ENCODE measurements at places on chromosomes 11 and 22. TPM values are rescaled to one million over a fixed set of nuclear protein-coding genes. Genes with fewer than 3 reads are reported as not detected.

Gene PHF21B
- 0.31 TPM for polyA plus RNA-seq

DNA sequence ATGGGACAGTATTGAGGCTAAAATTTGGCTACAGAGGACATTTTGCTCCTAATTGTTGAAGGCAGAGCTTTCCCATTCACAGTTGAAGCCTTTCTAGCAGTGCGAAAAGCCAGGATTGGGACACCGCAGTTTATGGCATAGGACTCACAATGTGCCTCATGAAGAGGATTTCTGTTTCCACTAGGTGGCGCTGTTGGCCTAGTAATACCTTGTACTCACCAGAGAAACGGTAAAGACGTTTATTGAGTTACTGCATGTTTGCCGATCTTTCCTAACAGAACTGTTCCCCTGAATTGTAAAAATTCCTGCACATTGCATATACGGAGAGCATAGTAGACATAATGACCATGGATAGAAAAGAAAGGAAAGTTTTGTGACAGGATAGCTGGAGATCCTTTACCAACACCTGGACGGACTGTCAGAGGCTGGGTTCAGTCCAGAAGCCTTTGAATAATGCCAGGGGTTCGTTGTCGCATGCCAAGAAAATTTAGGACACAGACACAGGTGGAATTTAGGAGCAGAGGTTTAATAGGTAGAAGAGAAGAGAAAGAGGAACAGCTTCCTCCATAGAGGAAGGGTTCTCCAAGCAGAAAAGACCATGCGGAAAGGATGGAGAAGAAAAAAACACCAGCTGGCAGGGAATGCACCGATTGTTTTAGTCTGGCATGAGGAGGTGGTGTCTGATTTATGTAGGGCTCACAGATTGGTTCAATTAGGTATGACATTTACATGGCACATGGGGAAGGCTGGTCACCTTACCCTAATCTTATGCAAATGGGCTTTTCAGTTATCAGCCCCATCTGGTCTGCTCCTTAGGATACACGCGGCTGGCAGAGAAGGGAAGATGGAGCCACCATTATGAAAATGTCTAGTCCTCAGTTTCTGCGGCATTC is 10.8 kb upstream of the OR51D1 start:
- peak; percentile 61 for DNase-seq

DNA sequence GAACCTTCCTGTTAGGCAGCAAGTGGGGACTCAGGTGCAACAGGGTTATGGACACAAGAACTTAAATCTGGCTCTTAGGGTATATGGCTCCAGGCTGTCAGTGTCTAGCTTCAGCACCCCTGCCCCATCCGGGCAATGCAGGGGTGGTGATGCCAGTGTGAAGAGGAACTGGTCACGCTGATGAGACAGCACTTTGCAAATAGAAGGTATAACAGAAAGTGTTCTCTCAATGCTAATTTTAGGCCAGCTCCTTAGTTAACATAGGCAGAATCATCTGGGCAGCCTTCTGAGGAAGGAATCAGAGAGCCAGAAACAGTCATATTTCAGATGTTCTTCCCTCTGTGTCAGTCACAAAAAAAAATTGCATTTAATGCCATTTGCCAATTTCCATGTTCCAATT is 41.2 kb downstream of the SYT9 start:
- DNase-seq: no peak

DNA sequence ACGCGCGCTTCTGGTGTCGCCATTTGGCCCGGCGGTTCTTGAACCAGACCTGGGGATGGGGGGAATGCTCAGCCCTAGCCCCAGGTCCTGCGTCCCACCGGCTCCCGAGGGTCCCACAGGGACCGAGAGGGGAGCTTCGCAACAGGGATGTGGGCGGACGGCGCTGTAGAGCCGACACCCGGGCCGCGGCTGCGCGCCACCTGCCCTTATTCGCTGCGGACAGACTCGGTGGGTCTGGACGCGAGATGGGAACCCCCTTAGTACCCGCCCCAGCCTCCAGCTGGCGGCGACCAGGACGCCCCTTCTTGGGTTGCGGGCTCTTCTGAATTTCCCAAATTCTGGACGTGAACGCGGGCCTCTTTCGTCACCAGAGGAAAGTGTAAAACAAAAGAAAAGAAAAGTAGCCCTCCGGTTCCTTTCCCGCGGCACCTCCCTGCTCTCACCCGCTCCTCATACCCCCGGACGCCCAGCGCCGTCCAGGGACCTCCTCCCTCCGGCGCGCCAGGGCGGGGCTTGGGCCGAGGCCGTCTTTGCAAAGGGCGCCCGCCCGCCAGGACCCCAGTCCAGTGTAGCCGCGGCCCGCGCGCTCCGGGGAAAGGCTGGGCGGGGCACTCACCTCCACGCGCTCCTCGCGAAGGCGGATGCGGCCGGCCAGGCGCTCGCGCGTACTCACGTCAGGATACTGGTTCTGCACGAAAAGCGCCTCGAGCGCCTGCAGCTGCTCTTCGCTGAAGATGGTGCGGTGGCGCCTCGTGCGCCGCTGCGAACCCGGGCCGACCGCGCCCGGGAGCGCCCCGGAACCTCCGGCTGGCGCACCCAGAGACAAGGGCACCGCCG is 827 bp downstream of the GSC2 start:
- no peak for DNase-seq

GRCh38 chr11:27354359-27354965 is 8.6 kb downstream of the CCDC34 start:
- no peak for DNase-seq

Gene DNHD1
- 3.3 TPM for polyA plus RNA-seq

- peak; percentile 52 for DNase-seq
Measured at GRCh38 chr11:119691701-119692539, 37.1 kb downstream of the NECTIN1 start.

- no peak for DNase-seq
Measured at GRCh38 chr22:46569055-46569847, 31.8 kb upstream of the CELSR1 start.

DNA sequence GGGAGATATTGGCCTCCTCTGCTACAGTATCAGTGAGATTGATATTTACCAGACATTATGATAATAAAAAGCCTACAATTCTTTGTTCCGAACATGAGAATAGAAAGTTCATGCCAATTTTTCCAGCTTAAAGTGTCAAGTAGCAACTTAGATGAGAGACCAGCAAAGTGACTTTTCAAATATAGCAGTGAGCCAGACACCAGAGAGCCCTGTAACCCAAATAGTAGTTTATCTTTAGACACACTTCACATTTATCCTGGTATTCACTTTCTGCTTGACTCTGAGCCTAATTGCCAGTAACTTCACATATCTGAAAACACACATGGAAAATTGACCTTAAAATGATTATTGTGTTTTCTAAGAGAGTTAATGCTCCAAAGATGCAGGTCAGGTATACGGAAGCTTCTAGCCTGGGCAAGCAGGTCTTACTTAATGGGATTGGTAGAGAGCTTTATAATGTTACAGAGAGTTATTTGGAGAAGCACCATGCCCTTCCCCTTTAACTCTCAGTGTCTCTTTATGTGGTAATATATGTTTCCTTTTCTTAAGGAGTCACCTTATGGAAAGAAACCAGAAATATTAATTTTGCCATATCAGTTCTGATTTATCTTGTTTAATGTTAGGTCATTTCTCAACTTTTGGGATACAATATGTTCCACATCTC is 852.3 kb upstream of the CHORDC1 start:
- no peak for DNase-seq

DNA sequence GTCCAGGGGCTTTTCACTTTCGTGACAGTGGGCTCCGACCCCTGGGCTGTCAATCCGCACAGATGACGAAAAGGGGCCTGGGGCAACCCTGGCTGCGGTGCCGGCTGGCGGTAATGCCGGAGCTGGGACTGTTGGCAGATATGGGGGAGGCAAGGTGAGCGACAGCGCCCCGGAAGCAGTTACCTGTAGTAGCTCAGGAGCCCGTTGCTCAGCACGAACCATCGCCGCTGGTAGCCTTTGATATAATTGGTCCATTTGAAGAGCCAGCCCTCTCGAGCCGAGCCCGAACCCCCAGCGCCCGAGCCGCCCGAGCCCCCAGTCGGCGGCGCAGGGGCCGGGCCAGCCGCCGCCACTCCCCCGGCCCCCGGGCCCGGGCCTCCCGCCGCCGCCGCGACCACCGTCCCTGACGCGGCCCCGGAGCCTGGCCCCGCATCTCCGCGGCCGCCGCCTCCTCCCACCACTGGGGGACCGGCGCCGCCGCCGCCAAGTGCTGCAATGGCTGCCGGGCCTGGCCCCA is 396 bp downstream of the OSBP start:
- peak; percentile 46 for DNase-seq

- no peak for DNase-seq
Measured at GRCh38 chr11:101348786-101349185, 219.2 kb upstream of the PGR start.

- DNase-seq: no peak
Measured at GRCh38 chr11:133052537-133052936, 479.8 kb downstream of the OPCML start.

Gene OR52H1
- polyA plus RNA-seq: not detected

- DNase-seq: no peak
Measured at GRCh38 chr11:63007920-63008319, 7.7 kb downstream of the SLC22A8 start.

DNA sequence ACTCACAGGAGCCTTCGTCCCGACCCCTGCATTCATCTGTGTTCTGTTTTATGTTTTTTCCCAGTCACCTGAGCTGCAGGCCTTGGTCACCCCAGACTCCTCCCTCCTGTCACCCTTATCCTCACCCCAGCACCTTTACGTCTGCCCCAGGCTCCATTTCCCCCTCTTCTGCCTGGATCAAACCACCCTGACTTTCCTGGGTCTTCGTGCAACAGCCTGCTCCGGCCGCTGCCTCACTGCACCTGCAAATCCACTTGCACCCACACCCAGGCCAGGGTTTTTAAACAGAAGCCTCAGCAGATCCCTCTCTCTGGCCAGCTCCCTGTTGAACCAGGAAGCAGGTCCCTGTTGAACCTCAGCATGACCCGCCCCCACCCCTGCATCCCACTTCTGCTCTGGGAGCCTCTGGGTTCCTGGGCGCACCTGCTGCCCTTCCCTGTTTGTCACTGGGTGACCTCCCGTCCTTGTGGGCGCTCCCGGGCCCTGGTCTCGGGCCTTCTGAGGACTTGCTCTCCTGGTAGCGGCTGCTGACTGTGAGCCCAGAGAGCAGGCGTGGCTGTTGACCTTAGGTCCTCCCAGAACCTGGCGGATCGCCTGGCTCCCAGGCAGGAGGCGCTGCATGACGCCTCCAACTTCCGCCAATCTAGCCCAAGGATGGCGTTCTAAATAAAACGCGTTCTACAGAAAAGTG is 12.8 kb downstream of the MAPK8IP2 start:
- no peak for DNase-seq

Gene OR51E1
- polyA plus RNA-seq: 1.6 TPM

GRCh38 chr11:32137263-32137662 is 46.4 kb downstream of the RCN1 start:
- peak; percentile 19 for DNase-seq

DNA sequence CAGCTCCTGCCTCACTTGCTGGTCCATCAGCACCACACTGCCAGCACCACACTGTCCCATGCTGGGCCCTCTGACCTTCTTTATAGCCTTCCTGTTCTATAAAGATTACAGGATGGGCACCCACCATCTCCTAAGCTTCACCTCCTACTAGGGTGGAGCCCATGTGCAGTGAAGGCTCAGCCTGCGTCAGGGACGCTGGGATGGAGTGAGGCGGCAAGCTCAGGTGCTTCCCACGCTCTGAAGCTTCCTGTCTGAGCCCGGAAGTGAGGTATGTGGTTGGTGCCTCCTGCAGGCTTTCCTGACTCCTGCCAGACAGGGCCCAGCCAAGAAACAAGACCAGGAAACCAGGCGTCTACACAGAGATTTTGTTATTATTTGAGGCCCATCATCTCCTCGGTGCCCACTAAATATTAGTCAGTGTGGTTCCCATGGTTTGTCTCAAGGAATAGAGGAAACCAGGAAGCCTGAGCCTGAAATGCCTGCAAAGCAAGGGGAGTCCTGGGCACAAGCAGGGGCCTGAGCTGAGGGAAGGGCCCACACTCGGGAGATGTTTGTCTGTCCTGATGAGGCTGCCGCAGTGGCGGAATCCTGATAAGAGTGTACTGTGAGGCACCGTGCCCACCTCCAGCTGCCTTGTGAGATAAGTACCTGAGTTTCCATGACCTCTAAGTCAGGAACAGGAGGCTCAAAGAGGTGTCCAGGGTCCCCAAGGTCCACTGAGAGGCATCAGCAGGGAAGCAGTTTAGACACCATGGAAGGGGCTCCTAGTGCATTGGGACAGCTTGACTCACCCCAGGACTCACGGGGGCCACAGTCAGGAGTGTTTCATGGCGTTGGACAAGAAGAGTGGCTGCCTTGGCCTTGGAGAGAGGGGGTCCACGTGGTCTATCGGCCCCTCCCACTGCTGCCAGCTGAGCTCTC is 22.0 kb downstream of the RSPH14 start:
- DNase-seq: no peak

Gene PHETA2
- 18.9 TPM for polyA plus RNA-seq

DNA sequence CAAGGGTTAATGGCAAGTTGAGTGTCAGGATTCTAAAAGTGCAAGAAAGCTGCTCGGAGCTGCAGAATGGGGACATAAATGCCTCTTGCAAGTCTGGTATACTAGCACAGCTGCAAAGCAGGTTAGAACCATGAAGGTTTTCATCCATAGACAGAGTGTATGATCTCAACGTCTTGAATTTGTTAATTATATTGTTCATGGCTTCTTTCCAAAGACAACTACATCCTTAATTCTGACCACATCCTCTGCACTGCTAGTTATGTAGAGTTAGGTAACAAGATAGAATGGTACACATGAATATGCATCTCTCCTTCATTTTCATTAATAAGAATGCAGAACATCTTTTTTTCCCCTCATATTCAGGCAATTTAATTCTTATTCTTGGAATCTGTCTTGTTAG is 34.2 kb downstream of the EXPH5 start:
- DNase-seq: no peak

GRCh38 chr22:28329186-28330073 is 350.2 kb downstream of the TTC28 start:
- no peak for DNase-seq

DNA sequence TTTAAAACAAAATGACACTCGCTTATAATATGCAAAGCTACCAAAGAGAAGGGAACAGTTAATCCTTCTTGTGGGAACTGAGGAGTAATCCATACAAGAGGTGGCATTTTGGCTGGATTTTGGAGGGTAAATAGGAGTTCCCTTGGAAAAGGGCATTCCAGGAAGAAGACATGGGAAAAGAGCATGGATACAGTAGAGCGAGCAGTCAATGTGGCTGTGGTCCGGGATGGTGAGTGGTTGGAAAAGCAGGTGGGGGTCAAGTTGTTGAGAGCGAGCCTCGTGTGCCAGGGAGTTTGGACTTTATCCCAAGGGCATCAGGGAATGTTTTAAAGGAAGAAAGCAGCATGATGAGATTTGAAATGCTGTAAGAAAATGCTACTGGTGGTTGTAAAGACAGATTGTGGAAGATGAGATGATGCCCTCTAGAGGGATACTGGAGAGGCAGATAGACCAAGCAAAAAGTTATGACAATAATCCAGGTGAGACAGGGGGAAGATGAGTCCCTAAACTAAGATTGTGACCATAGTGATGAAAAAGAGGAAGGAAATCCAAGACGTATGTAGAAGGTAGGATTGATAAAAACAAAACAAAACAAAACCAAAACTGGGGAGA is 3.8 kb upstream of the MMP7 start:
- no peak for DNase-seq

Gene BACE1
- polyA plus RNA-seq: 34.8 TPM

Gene CHRM1
- polyA plus RNA-seq: not detected

- no peak for DNase-seq
Measured at GRCh38 chr22:41575533-41575932, 14.1 kb downstream of the PMM1 start.

- no peak for DNase-seq
Measured at GRCh38 chr22:50208939-50209892, 8.4 kb downstream of the SELENOO start.

GRCh38 chr11:34270711-34271110 is 87.1 kb downstream of the ABTB2 start:
- DNase-seq: no peak

Measured in muscle of leg (tissue), 16 donors.